ENCODE measurements at places on chromosomes 6 and 20. TPM values are rescaled to one million over a fixed set of nuclear protein-coding genes. Genes with fewer than 3 reads are reported as not detected.

GRCh38 chr6:12068899-12069557 is 56.9 kb downstream of the HIVEP1 start:
- DNase-seq, result no peak

GRCh38 chr20:20519269-20519668 is 151.4 kb downstream of the INSM1 start:
- no peak for DNase-seq

- no peak for DNase-seq
Measured at GRCh38 chr6:131412960-131413830, 159.8 kb upstream of the ARG1 start.

DNA sequence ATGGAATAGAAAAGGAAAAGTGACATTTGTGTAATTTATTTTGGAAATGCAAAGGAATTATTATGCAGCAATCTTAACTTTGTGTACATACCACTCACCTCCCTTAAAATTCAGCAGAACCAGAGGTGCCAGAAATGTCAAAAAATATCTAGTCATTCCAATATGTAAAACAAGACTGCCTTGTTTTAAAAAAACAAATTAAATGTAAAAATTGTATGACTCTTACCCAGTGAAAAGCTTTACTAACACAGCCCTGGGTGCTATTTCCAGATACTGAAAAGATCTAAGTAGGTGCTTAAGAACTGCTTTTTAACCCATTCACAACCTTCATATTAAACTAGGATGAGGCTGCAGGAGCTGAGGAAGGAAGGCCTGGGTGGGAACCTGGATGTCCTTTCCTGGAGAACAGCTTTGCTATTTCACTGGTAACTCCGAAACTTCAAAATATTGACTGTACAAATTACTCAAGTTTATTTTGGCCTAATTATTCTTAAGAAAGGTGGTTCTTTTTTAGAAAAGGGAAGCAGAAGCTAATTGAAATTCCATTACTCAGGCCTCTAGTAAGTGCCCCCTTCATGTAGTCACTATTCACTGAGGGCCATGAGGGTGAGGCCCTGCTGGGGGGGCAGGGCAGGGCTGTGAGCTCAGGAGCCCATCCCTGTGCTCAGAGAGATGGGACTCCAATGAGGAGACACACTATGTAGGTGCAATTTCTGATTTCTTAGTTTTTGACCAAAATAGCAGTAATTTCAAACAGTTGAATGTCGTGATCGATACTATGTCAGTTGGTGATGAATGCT is 139.6 kb downstream of the MAP3K4 start:
- no peak for DNase-seq

GRCh38 chr6:43703512-43704429 is 16.2 kb upstream of the MRPS18A start:
- no peak for DNase-seq

- DNase-seq, result no peak
Measured at GRCh38 chr6:109241199-109241598, 141.1 kb downstream of the CD164 start.

GRCh38 chr6:107434812-107435211 is 24.6 kb downstream of the PDSS2 start:
- no peak for DNase-seq

FRMD1 gene
- not detected for polyA plus RNA-seq

All from BJ (cell line).